Activated naive CD4-positive, alpha-beta T cell (primary cell): ENCODE measurements at places on chromosomes 6 and 20.

DNA sequence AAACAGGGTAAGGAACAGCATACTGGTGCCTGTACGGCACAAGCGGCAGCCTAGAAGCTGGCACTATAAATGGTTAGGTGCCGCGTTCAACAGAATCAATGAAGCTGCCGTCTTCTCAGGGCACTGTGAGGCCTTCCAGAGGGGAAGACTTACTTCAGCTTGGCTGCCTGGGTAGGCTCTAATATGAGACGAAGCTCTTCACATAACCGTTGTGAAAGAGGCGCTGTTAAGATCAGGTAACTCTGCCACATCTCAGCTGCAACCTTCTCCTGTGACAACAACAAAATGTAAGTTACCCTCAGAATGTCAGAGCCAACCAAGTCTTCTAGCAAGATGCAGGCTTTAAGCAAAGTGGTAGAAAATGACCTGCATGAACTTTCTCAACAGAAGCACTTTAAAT, 12.0 kb upstream of the LYRM2 start:
- no peak for DNase-seq

DNA sequence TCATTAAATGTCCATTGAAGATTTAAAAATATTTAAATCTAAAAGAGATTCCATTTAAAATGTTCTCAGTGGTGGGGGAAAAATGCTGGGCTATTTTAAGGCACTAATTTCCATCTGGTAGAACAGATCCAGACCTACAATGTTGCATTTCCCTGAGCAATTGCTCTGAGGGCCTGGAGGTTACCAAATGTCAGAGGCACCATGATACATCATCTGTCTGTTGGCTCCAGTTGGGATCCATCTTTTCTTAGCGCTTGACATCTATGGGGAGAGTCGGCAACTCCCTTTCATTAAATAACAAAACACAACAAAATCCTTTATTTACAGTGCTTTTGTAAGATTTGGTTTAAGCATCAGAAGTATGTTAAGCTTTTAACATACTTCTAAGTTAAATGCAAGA, 224.5 kb downstream of the FOXC1 start:
- DNase-seq = no peak

- no peak for DNase-seq
These were observed 14.7 kb downstream of the DPPA5 start for GRCh38 chr6:73339340-73339739.

- DNase-seq = no peak
These were observed 337.4 kb downstream of the GRIK2 start for GRCh38 chr6:101730954-101731353.

DNA sequence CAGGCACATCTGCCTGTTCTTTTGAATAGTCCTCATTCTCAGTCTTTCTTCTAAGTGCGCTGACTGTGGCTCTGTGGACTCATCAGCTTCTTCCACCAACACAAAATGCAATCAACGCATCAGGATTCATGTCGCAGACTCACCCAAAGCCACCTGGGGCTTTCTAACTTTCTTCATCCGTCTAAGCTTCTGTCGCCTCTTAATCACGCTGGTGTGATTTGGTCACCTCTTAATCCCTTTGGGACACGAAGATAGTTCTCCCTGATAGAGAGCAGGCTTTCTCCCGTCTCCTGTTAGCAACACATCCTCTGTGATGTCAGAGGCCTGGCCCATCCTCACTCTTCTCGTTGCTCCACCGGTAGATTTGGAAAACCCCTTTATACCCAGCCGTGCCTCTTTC, 78.0 kb upstream of the FOXQ1 start:
- no peak for DNase-seq

DNA sequence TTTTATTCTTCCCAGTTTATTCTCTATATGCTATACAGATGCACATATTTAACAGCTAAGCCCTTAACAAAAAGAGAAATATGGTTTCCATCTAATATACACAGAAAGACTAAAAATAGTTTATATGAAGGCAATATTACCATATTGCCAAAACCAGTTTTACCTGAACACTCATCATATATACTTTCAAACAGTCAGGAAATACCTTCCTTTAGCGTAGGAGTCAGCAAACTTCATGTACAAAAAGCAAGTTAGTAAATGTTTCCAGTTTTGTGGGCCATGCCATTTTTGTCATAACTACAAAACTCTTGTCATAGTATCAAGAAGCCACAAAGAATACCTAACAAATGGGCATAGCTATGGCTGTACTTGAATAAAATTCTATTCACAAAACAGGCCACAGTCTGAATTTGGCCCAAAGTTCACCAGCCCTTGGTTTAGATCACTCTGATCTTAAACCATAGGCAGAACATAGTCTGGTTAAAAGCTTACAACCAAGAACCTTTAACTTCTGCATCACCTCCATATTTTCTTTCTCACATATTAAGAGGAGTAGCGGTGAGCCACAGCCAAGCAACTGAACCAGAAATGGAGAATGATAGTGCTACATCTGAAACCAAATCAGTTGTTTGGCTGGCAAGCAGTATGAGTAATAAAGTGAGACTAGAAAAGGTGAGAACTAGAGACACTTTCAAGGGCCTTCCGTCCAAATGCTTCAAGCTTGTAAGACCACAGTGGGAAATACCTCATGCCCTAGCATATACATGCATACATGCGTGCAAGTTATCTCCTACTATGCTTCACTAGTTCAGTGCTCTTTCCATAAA, 116.6 kb downstream of the PTPRK start:
- DNase-seq = no peak

DNA sequence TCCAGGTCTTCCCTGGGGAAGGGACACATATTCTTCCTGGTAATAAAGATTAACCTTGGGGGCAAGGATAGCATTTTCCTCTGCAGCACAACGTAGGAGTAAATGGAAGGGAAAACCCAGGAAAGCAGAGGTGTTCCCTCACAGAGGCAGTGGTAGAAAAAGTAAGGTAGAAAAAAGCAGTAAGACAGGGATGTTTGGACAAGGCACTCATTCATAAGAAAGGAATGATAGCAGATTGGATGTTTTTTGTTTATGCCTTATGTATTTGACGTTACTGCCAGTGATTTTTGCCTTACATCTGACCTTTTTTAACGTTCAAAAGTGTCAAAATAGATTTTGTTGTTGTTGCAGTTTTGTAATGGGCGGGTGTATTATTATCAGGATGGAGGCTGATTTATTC, 395.0 kb downstream of the CDKAL1 start:
- no peak for DNase-seq

- DNase-seq = no peak
These were observed 123.9 kb upstream of the SASH1 start for GRCh38 chr6:148218542-148219258.

DNA sequence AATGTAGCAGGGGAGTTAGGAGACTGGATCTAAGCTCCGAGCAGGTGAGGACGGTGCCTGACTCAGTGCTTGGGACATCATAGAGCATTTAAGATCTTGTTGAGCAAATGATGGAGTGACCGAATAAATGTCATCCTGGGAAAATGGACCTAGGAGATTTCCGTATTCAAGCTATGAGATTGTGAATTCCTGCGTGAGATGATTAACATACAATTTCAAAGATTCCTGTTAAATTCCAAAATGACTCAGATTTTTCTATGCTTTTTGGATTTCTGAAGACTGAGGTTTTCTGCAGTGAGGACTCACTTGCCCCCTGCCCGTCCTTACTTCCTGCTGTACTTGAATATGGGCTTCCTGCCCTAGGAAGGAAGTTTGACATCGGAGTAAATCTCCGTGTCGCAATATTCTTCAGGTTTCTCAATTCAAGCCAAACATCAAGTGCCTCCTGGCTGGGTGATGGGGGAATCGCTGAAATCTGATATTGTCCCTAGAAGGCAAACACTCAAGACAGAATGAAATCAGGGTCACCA, 5.2 kb downstream of the SYTL3 start:
- no peak for DNase-seq

DNA sequence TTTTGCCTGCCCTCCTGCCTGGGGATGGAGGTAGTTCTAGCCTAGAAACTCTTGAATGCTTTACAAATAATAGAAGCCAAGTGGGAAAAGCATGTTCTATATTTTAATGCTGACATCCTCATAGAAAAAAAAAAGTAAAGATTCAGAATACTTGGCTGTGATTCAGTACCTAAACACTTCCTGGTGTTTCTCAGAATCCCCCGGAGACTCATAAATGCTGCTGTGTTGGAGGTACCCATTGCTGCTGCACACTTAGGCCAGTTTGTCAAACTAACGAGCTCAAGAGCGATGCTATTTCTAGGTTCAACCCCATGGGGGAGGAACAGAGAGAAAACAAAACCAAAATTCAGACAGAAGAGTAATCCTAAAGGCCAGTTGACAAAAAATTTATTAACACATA, 38.8 kb upstream of the ZFP64 start:
- DNase-seq = no peak

- no peak for DNase-seq
These were observed 2.1 kb downstream of the FAM210B start for GRCh38 chr20:56360908-56361205.

- no peak for DNase-seq
These were observed 527.1 kb upstream of the MARCKS start for GRCh38 chr6:113329942-113330635.

DNA sequence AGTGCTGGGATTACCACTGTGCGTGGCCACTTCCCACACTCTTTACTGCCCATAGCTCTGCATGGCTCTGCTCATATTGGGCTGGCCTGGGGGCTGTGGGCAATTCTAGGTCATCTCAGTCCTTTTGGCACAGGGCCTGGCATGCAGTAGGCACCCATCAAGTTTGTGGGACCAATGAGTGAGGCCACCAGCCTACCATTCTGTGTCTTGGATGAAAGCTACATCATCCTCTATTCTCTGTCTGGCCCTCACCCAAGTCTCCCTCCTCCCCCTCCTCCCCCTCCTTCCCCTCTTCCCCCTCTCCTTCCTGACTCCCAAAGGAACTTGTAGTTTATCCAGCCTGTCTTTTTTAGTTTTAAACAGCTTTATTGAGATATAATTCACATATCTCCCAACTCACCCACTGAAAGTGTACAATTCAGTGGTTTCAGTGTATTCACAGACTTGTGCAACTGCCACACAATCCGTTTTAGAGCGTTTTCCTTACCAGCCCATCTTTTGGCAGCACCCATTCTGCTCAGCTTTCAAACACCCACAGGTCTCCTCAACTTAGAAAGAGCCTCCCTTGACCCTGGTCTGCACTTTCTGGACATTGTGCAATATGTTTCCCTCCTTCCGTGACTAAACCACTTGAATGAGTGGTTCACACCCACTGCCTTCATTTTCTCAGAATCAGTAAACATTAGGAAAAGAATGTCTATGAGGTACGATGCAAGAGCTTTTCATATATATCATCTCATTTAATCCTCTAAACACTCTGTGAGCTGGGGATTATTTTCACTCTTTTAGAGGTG, 21.5 kb upstream of the MRPS18A start:
- no peak for DNase-seq
